Cardiac fibroblast (primary cell): ENCODE measurements at places on chromosomes 2 and 18.

DNA sequence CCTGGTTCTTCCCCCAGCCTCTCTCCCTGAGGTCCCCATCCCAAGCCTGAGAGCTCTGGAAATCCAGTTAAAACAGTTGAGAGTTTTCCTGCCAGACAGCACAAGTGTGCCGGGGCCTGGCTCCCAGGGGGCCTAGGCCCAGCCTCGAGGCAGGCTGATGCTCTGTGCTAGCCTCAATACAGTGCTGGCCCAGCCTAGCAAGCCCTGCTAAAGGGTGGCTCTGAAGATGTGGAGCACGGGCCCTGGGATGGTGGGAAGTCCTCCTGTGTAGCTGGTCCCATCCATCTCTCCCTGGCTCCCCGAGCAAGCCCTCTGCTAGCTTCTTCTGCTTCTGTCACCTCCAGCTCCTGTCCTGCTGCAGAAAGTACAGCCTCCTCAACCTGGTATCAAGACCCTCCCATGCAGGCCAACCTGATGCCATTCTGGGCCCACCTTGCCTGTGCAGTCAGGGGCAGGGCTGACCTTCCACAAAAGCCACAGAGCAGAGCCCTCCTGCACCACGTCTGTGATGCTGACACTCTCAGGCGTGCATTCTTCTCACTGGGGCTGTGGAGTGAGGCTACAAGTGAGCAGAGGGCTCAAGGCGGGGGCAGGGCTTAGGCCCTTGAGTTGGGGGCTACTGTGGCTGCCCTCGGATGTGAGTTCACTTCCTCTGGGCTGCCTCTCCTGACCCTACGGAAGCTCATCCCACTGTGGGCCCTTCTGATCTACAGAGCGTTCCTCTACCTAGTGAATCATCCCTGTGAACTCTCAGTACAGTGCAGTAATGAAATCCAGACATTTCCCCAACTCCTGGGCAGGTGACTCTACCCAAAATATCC is 60.1 kb upstream of the LAPTM4A start:
- DNase-seq: no peak

GRCh38 chr2:132978840-132979239 is 308.8 kb upstream of the LYPD1 start:
- DNase-seq: no peak

DNA sequence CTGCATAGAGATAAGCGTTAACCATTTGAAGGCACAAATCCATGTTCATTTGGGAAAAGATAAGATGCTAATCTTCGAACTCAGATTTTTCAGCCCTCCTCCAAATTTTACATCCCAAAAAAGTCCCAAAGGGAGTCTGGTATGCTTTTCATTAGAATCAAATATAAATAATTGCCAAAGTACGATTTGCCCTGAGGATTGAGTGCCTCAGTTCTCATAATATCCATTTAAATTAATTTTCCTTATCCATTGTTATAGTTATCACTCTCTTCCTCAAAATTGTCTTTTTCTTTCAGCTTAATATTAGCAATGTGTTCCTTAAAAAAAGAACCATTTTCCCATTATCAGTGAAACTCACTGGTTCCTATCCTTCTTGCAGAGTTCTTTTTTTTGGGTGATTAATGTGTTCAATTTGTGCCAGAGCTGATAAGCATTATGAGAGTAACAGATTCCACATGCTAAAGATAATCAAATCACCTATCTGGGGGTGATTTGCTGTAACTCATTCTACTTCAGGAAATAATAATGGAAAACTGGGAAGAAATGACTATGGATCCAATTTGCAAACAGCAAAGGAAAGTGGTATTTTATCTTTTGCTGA is 686 bp downstream of the HNMT start:
- no peak for DNase-seq

- no peak for DNase-seq
Measured at GRCh38 chr2:207260021-207260420, 94.3 kb upstream of the KLF7 start.

- DNase-seq: no peak
Measured at GRCh38 chr2:177399376-177399775, 6.8 kb downstream of the AGPS start.

- DNase-seq: peak; percentile 3
Measured at GRCh38 chr2:72378753-72379348, 231.2 kb upstream of the CYP26B1 start.
